Hepatocyte (in vitro differentiated cells): ENCODE measurements at places on chromosomes 4 and X.

GRCh38 chr4:117357437-117357836 lies 272.1 kb upstream of the TRAM1L1 start:
- H3K27ac ChIP-seq: no peak overlapping the region
- no peaks in the 10 kb centered on the region for H3K4me1 ChIP-seq
- no peak for DNase-seq
- no peaks in the 10 kb centered on the region for H3K27me3 ChIP-seq
- H3K4me3 ChIP-seq: no peak overlapping the region
- H3K36me3 ChIP-seq: no peaks in the 10 kb centered on the region

DNA sequence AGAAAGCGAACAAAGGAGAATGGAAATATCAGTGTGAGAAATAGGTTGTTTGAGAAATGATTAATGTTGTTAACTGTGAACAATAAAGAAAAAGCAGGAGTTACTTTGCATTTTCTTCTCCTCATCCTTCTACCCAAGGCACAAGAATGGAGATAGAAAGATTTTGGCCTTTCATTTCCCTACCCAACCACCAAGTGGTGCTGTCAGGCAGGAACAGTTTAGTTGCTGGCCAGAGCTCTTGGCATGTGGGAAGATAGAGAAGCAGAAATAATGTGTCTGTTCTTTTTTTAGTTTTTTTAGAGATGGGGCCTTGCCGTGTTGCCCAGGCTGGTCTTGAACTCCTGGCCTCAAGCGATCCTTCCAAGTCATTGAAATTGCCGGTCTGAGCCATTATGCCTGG lies 12.8 kb downstream of the HOPX start:
- H3K27ac ChIP-seq: no peak overlapping the region
- no peaks in the 10 kb centered on the region for H3K27me3 ChIP-seq
- H3K4me3 ChIP-seq: no peak overlapping the region
- no peak for DNase-seq
- no peaks in the 10 kb centered on the region for H3K4me1 ChIP-seq

DNA sequence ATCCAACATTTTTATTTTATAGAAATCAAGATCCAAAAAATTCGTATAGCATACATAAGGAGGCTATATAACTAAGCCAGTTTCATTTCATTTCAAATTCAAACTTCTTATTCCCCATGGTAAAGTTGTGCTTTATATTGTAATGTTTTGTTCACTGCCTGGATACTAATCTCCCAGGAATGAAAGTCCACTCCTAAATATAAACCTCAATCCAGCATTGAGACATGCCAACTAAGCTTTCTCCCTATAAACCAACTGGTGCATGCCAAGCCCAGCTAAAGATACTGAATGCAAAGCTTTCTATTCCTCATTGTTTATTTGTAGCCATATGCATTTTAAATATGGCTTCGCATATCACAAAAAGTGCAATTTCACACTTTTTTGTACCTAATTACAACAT lies 63.8 kb upstream of the INPP4B start:
- no peaks in the 10 kb centered on the region for H3K4me1 ChIP-seq
- H3K27me3 ChIP-seq: no peaks in the 10 kb centered on the region
- no peak for DNase-seq
- H3K36me3 ChIP-seq: no peaks in the 10 kb centered on the region
- H3K4me3 ChIP-seq: no peak overlapping the region

GRCh38 chr4:189048119-189048518 lies 892.6 kb upstream of the FRG1 start:
- DNase-seq: no peak
- no peaks in the 10 kb centered on the region for H3K36me3 ChIP-seq
- H3K4me1 ChIP-seq: no peaks in the 10 kb centered on the region
- no peak overlapping the region for H3K4me3 ChIP-seq
- no peak overlapping the region for H3K27ac ChIP-seq

DNA sequence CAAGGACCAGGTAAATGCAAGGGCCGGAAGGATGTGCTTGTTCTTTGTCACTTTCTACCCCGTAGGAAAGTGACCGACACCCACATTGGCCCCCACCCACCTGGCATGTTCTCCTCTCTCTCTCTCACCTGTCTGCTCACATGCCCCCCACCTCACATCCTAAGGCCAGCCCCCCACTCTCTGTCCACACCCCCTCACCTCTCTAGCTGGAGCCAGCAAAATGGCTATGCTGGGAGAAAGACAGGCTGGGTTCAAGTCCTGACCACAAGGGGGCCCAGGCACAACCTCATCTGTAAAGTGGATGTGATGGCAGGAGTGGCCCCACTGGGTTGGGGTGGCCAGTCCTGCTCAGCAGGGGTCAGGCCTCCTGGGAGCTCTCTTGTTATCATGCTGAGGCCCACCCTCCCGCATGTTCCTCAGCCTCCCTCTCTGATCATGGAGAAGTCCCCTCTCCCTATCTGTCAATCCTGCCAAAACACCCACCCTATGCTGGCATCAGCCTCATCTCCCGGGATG lies 1.7 kb upstream of the PPP2R2C start:
- H3K4me1 ChIP-seq: peaks cover 3% of the 10 kb centered on the region
- no peak overlapping the region for H3K4me3 ChIP-seq
- peaks cover 57% of the 10 kb centered on the region for H3K27me3 ChIP-seq
- H3K27ac ChIP-seq: no peak overlapping the region

DNA sequence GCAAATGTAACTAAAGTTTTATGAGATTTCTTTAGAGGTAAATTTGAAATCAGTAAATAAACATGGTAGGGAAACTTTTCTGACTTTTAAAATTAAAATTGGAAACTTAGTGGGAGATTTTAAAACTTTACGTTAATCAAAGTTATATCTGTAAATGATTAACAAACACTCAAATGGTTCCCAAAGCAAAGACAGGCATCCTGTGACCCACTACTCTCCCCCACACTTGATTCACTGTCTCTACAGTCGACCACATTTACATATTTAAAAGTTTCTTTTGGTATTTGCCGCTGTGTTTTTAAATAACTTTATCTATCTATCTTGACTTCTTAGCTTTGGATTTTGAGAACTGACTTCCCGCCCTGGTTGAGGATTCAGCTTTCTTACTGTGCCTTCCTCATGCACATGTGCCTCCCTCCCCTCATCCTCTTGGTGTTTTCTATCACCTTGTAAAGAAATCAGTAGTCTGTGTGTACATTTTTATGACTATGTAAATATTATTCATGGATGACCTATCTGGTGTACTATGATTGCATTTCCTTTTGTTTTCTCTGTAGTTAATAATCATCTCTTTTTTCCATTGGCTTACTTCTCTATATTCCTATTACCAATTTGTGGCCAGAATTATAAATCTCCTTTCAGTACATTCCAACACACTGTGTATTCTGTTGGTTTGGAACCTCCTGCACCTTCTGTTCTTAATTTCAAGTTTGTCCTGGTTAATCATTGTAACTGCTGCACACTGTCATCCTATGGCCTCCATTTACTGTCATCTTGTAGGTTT lies 72.6 kb downstream of the WWC2 start:
- peaks cover 34% of the 10 kb centered on the region for H3K4me1 ChIP-seq
- no peak overlapping the region for H3K4me3 ChIP-seq
- no peak for DNase-seq
- peak overlapping the region; percentile 21 for H3K27ac ChIP-seq
- H3K36me3 ChIP-seq: no peaks in the 10 kb centered on the region

- H3K36me3 ChIP-seq: no peaks in the 10 kb centered on the region
- no peak overlapping the region for H3K27ac ChIP-seq
- no peak overlapping the region for H3K4me3 ChIP-seq
- peak; percentile 49 for DNase-seq
Observed at GRCh38 chr4:170374770-170375169, 285.0 kb upstream of the AADAT start.

- peaks cover 6% of the 10 kb centered on the region for H3K4me1 ChIP-seq
- no peak overlapping the region for H3K4me3 ChIP-seq
- H3K36me3 ChIP-seq: no peaks in the 10 kb centered on the region
Observed at GRCh38 chr4:182810103-182810615, 107.0 kb downstream of the DCTD start.

- H3K27me3 ChIP-seq: peaks cover 62% of the 10 kb centered on the region
- peak overlapping the region; percentile 65 for H3K4me3 ChIP-seq
Observed at GRCh38 chr4:142846729-142847596, 862 bp upstream of the INPP4B start.

DNA sequence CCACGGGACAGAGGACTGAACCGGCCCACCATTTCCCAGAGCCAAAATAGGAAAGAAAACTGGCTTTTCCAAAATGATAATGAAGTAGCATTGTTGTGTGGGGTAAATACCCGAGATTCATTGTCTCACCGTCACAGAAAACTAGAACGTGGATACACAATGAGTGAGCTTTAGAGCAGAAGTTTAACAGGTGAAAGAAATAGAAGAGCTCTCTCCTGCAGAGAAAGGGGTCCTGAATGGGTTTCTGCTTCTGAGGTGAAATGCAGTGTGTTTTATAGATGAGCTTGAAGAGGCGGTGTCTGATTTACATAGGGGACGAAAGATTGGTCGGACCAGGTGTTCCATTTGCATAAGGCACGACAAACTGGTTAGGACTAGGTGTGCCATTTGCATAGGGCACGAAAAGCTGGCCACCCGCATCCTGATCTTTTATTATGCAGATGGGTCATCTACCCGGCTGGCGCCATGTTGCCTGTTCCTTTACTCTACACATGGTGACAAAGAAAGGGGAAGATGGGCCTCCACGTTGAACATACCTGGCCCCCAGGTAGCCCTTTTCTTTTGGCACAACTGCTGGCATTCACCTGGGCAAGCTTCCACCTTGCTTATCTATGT lies 118.1 kb downstream of the ATXN3L start:
- H3K27me3 ChIP-seq: no peaks in the 10 kb centered on the region
- no peak overlapping the region for H3K27ac ChIP-seq
- DNase-seq: no peak
- H3K4me1 ChIP-seq: peaks cover 18% of the 10 kb centered on the region

DNA sequence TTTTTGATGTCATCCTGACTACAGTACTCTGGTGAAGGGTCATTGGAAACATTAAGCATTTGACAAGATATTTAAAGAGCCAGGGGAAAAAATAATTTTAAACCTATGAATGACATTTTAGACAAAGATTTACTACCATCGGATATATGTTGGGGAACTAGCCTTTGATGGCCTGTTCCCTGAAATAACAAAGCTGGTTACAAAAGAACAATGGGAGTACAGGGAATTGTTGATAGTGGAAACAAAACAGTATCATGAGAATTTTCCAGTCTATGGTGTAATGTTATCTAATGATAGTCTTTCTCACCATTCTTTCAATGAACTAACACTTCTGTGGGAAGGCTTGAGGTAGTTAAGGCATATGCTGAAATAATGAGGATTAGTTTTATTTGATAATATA lies 125.9 kb upstream of the KLHL4 start:
- H3K27me3 ChIP-seq: no peaks in the 10 kb centered on the region
- no peaks in the 10 kb centered on the region for H3K4me1 ChIP-seq
- no peak for DNase-seq
- no peak overlapping the region for H3K4me3 ChIP-seq

GRCh38 chr4:87241336-87241735 lies 20.9 kb upstream of the KLHL8 start:
- H3K27me3 ChIP-seq: no peaks in the 10 kb centered on the region
- no peaks in the 10 kb centered on the region for H3K36me3 ChIP-seq
- DNase-seq: no peak
- H3K4me3 ChIP-seq: no peak overlapping the region

- no peak for DNase-seq
- no peak overlapping the region for H3K4me3 ChIP-seq
- H3K27ac ChIP-seq: no peak overlapping the region
- no peaks in the 10 kb centered on the region for H3K4me1 ChIP-seq
- no peaks in the 10 kb centered on the region for H3K27me3 ChIP-seq
- H3K36me3 ChIP-seq: peaks cover 6% of the 10 kb centered on the region
Observed at GRCh38 chrX:2390754-2391153, 110.0 kb downstream of the DHRSX start.

GRCh38 chr4:158763462-158763861 lies 5.4 kb upstream of the FNIP2 start:
- H3K27ac ChIP-seq: no peak overlapping the region
- H3K4me3 ChIP-seq: no peak overlapping the region
- no peaks in the 10 kb centered on the region for H3K4me1 ChIP-seq
- no peaks in the 10 kb centered on the region for H3K27me3 ChIP-seq
- no peaks in the 10 kb centered on the region for H3K36me3 ChIP-seq

DNA sequence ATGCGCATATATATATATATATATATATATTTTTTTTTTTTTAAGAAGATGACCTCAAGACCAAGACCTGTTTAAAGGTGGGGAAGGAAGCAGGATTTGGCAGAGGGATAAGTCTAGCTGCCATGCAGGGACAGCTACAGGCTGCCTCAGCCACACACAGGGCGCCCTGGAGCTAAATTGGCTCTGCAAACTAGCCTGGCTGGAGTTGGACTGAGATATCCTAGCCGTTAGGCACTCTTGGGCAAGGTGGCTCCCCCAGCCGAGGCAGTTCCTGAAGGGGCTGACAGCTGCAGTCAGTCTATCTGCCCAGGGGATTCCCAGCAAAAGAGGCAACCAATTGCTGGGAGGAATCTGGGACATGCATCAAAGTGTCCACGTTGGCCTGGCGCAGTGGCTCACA lies 21.9 kb downstream of the TRIML1 start:
- no peak for DNase-seq
- no peak overlapping the region for H3K27ac ChIP-seq
- H3K4me1 ChIP-seq: no peaks in the 10 kb centered on the region
- no peaks in the 10 kb centered on the region for H3K27me3 ChIP-seq

- no peak for DNase-seq
- peak overlapping the region; percentile 95 for H3K27ac ChIP-seq
- H3K27me3 ChIP-seq: no peaks in the 10 kb centered on the region
- no peak overlapping the region for H3K4me3 ChIP-seq
Observed at GRCh38 chr4:68865760-68866159, 50.0 kb downstream of the UGT2B10 start.

- peaks cover 22% of the 10 kb centered on the region for H3K27me3 ChIP-seq
- H3K4me1 ChIP-seq: no peaks in the 10 kb centered on the region
- H3K4me3 ChIP-seq: no peak overlapping the region
- H3K36me3 ChIP-seq: no peaks in the 10 kb centered on the region
- DNase-seq: peak; percentile 50
Observed at GRCh38 chr4:176789955-176790354, 2.8 kb downstream of the VEGFC start.

- no peak overlapping the region for H3K4me3 ChIP-seq
- H3K4me1 ChIP-seq: no peaks in the 10 kb centered on the region
- no peaks in the 10 kb centered on the region for H3K36me3 ChIP-seq
Observed at GRCh38 chr4:175657571-175657970, 154.5 kb downstream of the GPM6A start.

- no peaks in the 10 kb centered on the region for H3K4me1 ChIP-seq
- H3K27me3 ChIP-seq: no peaks in the 10 kb centered on the region
- no peaks in the 10 kb centered on the region for H3K36me3 ChIP-seq
- H3K4me3 ChIP-seq: no peak within 1 kb of the TSS
- DNase-seq: no peak
- H3K27ac ChIP-seq: no peak within 1 kb of the TSS
Observed at GRCh38 chrX:126819429-126819828, at the start of gene PRR32. Gene PRR32 (plus strand): TSS chrX:126819729. CDS start chrX:126819844, 115 bp downstream.

GRCh38 chr4:83113429-83113786 lies 1.1 kb downstream of the PLAC8 start:
- H3K27ac ChIP-seq: peak overlapping the region; percentile 17
- H3K36me3 ChIP-seq: no peaks in the 10 kb centered on the region
- peaks cover 4% of the 10 kb centered on the region for H3K4me1 ChIP-seq

DNA sequence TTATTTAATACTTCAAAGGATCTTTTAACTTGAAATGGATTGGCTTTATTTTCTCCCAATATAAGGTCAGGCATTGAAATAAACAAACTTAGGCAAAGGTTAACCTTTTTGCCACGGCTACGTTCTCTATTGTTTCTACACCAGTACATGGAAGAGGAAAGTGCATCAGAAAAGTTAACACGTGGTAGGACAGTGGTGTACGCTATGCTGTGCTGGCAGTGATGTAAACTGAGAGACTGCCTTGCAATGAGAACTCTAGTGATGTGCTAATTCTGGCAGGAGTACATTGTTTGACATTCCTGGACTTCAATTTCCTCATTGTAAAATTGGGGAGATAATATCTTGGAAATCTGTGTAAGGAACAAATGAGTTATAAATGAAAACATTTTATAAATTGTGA lies 208.2 kb downstream of the TMA16 start:
- H3K27me3 ChIP-seq: no peaks in the 10 kb centered on the region
- H3K36me3 ChIP-seq: no peaks in the 10 kb centered on the region
- DNase-seq: no peak
- no peak overlapping the region for H3K4me3 ChIP-seq
- H3K4me1 ChIP-seq: no peaks in the 10 kb centered on the region
- H3K27ac ChIP-seq: no peak overlapping the region
